ENCODE measurements at places on chromosomes 16 and 17. TPM values are rescaled to one million over a fixed set of nuclear protein-coding genes. Genes with fewer than 3 reads are reported as not detected.

The SDR42E2 gene
- not detected for total RNA-seq

DNA sequence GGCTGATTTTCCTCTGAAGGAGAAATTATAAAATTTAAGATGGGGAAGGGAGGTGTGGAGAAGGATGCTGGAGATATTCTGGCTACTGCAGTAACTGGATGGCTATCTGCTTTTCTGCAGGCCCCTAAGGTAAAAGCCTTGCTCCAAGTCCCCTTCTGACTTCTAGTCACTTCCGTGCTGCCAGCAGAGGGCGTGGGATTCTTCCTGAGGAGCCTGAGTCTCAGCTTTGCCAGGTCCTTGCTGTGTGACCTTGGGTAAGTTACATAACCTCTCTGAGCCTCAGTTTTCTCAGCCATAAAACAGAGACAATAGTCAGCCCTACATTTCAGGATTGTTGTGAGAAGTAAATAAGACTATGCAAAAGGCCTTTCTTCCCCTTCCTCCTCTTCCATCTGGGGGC, 24.3 kb upstream of the TMEM220 start:
- peak; percentile 44 for DNase-seq

- peak; percentile 6 for DNase-seq
These were observed 51.8 kb downstream of the SOCS3 start for GRCh38 chr17:78307887-78308638.

The NOXO1 gene
- 5.1 TPM for total RNA-seq

GRCh38 chr17:30235386-30236296, at the start of gene SLC6A4:
TSS of gene SLC6A4 (minus strand) at chr17:30235697. CDS start at chr17:30221958, 13,739 bp downstream.
- peak; percentile 44 for DNase-seq

DNA sequence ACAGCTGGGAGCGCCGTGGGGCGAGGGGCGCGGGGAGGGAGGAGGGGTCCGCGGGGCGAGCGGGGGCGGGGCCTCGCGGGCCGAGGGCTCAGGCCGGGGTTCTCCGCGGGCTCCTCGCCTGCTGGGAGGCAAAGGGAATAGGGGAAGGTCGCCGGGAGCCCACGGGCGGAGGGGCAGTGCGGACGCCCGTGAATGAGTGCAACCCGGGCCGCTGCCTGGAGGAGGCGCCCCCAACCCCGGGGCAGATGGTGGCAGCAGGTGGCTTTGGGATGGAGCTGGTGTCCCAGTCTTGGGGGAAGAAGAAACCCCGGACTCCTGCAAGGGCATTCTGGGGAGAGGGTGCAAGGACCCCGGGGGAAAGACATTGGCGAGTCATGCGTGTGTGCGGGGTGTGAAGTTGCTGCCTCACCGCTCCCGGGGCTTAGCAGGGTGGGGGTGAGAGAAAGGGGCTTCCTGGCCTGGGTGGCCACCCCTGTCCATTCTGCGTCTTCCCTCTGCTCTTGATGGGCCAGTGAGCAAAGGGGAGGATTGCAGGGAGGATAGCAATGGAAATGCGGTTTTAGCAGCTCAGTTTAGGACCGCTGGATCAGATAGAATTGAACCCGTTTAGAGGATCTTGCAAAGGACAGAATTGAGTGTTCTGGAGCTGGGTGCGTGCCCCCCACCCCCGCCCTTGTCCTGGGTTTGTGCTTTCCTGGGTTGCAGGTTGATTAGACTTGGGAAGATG, 526 bp downstream of the KIAA0513 start:
- no peak for DNase-seq

The KRTAP2-2 gene
- total RNA-seq: not detected

The FBXW10B gene
- 0.68 TPM for total RNA-seq

- DNase-seq: no peak
These were observed 12.7 kb downstream of the BPTF start for GRCh38 chr17:67837965-67838364.

- DNase-seq: peak; percentile 80
These were observed at the start of gene C16orf74 for GRCh38 chr16:85750827-85751697. TSS of gene C16orf74 (minus strand) at chr16:85751096. CDS start at chr16:85735217, 15,879 bp downstream.

The JPT1 gene
- total RNA-seq: 107 TPM

The EFTUD2 gene
- 87.0 TPM for total RNA-seq

The ACADVL gene
- total RNA-seq: 469 TPM

The MRPL27 gene
- total RNA-seq: 98.5 TPM

DNA sequence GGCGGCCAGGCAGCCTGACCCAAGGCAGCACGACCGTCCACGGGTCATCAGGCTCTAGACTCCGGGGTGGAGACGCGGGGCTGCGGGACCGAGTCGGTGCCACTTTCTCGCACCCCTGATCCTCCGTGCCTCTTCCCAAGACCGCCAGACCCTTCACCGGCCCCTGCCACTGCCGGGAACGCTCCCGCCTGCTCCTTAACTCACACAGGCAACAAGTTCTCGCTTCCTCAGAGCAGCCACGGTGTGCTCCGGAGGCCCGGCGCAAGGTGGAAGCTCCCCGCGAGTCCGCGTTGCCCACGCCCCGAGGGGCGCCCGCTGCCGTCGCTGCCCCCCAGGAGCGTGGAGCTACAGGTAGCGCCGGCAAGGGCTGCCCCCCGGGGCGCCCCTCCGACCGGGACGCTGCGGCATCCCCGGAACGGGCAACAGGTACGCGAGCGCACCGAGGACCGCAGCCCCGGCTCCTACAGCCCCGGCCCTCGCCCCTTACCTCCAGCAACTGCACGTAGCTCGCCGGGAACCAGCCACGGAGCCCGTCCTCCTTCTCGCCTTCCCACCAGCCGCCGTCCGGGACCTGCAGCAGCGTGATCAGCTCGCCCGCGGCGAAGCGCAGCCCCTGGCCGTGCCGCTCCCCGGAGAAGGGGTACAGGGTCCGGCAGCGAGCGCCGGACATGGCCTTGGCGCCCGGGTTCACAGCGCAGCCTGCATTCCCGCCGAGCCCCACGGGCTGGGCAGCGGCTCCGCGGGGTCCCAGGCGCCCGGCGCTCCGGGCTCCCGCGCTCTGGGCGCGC, 491 bp downstream of the GAS7 start:
- peak; percentile 44 for DNase-seq

DNA sequence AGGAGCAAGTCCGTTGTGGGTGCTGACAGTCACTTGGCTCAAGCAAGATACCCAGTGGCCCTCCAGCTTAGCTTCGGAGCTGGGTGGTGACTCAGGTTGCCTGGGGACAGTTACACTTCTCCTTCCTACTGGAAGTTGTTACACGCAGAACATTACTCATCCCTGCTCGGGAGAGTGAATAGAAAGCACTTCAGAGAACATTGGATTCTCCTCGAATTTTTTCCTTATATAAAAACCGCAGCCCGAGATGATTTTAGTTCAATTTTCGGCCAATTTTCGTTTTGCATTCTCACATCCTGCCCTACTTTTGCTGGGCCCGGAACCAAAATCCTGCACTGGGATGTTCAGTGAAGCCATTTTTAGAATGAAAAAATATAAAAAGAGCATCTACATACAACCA, 99.7 kb downstream of the ELAC2 start:
- DNase-seq: no peak

- no peak for DNase-seq
These were observed 10.9 kb downstream of the ADGRG3 start for GRCh38 chr16:57679016-57679415.

The TPSB2 gene
- not detected for total RNA-seq

- DNase-seq: no peak
These were observed 871.0 kb downstream of the CDH11 start for GRCh38 chr16:64250866-64251265.

DNA sequence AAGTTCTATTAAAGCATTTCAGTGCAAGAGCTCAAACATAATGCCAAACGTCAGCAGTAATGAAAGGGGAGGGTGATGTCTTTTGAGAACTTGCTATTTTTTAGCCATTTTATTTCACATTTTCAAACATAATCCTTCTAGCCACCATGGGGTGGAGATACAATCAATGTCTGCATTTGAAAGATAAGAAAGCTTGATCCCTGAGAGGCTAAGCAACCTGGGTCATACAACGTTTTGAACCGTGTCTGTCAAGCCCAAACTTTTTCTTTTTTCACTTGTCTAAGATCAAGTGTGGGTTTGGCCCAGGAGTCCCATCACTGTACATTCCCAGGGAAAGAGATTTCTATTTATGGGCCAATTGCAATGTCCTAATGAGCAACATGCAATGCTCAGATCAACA, 331.1 kb downstream of the SLC39A11 start:
- DNase-seq: no peak

- DNase-seq: no peak
These were observed 3.9 kb downstream of the TBX4 start for GRCh38 chr17:61456061-61456681.

GRCh38 chr17:50268026-50268425, 6.2 kb upstream of the TMEM92 start:
- peak; percentile 3 for DNase-seq

DNA sequence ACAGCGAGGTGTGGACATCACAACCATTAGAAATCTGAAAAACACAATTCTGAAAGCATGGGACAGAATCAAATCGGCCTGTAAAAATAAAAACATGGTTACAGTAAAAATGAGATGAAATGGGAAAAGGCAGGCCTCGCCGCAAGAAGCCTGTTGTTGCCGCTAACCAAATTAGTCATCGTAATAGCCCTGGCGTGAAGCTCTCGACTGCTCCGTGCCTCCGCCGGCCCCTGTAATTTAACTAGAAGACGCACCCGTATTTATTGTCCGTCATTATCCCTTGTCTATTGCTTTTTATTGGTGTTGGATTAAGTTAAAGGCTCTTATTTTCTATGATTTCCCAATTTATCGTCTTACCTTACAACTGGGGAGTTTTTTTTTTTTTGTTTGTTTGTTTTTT, 334.6 kb upstream of the EEF2KMT start:
- DNase-seq: no peak

The TRPV3 gene
- 2.6 TPM for total RNA-seq

The GCGR gene
- total RNA-seq: 2.9 TPM

- DNase-seq: no peak
These were observed 344.5 kb downstream of the SEC14L1 start for GRCh38 chr17:77485089-77485833.

DNA sequence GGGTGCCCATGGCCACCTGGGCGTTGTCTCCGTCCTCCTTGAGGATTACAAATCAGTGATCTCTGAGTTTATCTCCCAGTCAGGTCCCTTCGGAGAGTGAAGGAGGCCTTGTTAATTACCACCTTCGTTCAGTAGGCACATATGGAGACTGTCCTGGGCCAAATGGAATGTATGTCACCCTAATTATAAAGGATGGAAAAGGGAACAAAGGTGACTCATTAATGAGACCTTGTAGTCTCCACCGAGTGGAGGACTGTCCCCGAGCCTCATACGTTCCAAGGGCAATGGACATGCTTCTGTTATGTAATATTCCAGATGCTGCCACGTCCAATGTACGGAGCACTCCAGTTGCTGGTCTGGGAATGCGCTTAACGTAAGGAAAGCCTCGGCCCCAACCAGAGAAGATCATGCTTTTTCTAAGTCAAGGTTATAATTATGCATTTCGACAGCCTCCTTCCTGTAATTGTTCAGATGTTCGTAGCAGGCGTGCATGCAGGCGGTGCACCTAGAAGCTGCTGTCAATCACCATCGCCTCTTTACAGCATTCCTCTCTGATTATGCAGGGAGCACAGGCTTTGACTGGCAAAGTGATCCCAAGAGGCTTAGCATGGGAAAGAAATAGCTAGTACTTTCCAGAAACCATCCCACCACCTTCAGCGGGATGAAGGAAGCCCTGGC, 22.4 kb upstream of the SEC14L1 start:
- no peak for DNase-seq

The CD300C gene
- not detected for total RNA-seq

- DNase-seq: no peak
These were observed 1.7 kb downstream of the PDP2 start for GRCh38 chr16:66881964-66882508.

GRCh38 chr17:14510136-14510535, 209.3 kb downstream of the HS3ST3B1 start:
- DNase-seq: no peak

The XPO6 gene
- 111 TPM for total RNA-seq

The ZFP90 gene
- total RNA-seq: 13.4 TPM

DNA sequence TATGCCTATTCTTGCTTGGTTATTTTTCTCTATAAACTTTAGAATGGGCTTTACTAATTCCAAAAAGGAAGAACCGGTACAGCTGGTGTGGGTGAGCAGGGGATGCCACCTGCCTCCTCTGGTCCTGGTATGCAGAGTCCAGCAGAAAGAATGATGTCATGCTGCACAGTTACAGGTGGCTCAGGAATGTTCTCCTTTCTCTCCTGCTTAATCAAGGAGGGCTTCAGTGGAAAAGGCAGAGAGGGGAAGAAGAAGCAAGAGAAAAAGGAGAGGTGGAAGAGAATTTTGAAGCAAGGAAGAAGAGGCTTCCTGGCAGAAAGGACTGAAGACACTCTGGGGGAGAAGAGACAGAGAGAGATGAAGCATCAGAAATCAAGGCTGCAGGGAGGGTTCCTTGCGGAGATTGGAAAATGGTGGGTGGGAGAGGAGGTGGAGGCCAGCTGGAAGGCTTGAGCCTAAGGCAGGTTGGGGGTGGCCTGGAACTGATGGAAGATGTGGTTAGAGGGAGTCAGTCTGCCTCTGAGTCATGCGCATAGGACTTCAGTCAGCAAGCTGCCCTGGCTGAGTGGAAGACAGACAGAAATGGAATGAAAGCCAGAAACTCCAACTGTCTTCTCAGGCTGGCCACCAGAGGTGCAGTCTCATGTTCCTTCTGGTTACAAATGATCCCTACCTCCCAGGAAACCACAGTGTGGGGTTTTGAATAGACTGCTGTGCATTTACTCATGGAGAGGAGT, 64.6 kb upstream of the CRHR1 start:
- DNase-seq: peak; percentile 68

The TLCD1 gene
- 12.5 TPM for total RNA-seq

DNA sequence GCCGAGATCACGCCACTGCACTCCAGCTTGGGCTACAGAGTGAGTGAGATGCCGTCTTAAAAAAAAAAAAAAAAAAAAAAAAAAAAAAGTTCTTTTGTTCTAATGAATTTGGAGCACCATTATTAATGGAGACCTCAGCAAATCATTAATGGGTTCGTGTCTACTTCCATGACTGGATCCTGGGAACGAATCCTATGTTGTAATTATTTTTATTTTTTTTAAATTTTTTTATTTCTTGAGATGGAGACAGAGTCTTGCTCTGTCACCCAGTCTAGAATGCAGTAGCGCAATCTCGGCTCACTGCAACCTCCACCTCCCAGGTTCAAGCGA, 30.7 kb downstream of the SPOP start:
- DNase-seq: no peak

- no peak for DNase-seq
These were observed 706.1 kb downstream of the WWOX start for GRCh38 chr16:78805556-78805955.

The PYDC1 gene
- total RNA-seq: not detected

- DNase-seq: no peak
These were observed 175.2 kb downstream of the CCDC182 start for GRCh38 chr17:57569853-57570252.

- DNase-seq: no peak
These were observed 47.7 kb downstream of the SYT17 start for GRCh38 chr16:19215705-19216104.

- no peak for DNase-seq
These were observed 145.6 kb downstream of the FTO start for GRCh38 chr16:53849585-53849984.
